ENCODE measurements at places on chromosomes 4 and X. TPM values are rescaled to one million over a fixed set of nuclear protein-coding genes. Genes with fewer than 3 reads are reported as not detected.

The UGT2A1 gene
- not detected for total RNA-seq

The MAML3 gene
- 1.1 TPM for total RNA-seq

The CDS1 gene
- total RNA-seq, result 0.22 TPM

The UGT8 gene
- not detected for total RNA-seq

The SPANXC gene
- not detected for total RNA-seq

- DNase-seq, result no peak
These were observed 232.3 kb downstream of the FRMPD4 start for GRCh38 chrX:12370497-12370986.

DNA sequence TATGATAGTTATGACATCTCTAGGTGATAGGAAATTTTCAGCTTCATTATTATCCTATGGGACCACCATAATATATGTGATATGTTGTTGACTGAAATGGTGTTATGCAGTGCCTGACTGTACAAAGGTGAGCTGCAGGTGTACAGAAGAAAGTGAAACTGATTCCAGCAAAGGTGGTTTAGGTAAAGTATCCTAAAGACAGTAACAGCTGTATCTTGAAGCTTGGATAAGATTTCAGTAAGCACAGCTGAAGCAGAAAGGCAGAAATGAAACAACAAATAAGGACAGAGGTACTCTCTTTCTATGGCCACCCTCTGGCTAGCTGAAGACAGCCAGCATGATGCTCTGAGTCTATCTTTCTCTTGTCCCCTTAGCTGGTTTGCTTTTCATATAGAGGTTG is 30.0 kb upstream of the PGK1 start:
- DNase-seq, result no peak

DNA sequence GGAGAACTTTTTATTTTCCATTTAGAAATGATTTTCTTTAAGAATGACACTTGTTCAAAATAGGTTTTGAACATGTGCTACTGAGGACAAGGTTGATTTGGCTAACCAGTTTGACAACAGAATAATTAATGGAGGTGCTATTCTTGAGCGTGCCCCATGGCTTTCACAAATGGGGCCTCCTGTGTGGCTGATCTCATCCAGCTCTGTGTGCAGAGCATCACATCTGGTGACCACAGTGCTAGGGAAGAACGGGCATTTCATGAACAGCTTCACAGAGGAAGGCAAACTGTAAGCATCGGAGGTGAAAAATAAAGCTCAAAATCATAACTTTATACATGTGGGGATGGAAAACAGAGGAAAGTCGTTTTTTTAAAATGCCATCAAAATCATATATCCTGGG is 148.6 kb downstream of the SOWAHB start:
- DNase-seq, result no peak

DNA sequence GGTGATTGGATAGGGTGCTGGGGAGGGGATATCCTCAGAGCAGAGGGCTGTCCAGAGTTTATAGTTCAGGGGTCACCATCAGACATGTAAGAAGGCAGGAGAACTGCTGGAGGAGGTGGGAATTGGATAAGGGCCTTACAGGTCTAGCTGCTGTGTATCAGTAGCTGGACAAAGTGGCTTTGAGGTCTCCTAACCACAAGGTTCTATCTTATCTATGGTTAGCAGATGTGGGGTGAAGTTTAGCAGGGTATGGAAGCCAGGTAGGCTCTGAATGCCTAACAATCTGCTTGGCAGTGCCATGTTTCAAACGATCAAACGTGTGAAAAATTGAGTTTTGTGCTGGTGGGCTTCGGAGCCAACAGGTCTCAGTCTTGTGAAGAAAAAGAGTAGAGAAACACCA is 32.1 kb upstream of the MAGEA8 start:
- no peak for DNase-seq

GRCh38 chr4:176277162-176277904 is 8.3 kb upstream of the ASB5 start:
- DNase-seq, result no peak

- no peak for DNase-seq
These were observed 296.2 kb upstream of the AMOT start for GRCh38 chrX:113136836-113137235.

- no peak for DNase-seq
These were observed 16.8 kb upstream of the THOC2 start for GRCh38 chrX:123749643-123750042.

GRCh38 chr4:35970366-35970960 is 273.9 kb downstream of the ARAP2 start:
- DNase-seq, result no peak

GRCh38 chr4:7903791-7904516 is 35.7 kb downstream of the AFAP1 start:
- DNase-seq, result no peak

DNA sequence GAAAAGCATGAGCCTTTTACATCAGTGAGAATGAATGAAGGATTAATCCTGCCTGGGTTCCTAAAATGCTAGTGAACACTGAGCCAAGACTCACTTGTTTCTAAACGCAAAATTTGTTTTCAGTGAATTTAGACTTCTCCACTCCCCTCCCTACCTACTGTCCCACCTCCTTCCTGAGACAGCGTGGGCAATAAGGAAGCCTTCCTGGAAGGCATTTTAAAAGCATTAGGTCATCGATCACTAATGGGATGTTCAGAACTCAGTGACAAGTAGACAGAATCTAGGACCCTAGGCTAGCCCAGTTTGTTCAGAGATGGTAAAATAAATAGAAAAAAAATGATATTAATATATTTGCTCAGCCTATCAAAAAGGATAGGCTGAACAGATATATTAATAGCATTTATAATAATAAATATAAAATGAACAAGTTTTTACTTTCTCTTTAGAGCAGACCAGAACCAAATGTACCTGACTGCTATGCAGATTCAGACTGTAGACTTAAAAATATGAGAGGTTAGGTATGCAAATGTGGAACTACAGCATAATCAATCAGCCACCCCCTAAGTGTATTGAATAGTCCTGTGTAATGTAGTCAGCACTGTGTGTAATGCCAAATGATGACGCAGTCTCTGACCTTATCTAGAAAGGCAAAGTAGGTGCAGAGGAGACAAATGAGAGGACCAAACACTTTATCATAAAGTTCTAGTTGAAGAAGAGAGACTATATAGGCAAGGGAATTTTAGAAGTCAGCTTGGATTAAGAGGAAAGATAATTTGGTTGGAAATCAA is 331.1 kb downstream of the GPAT3 start:
- no peak for DNase-seq

DNA sequence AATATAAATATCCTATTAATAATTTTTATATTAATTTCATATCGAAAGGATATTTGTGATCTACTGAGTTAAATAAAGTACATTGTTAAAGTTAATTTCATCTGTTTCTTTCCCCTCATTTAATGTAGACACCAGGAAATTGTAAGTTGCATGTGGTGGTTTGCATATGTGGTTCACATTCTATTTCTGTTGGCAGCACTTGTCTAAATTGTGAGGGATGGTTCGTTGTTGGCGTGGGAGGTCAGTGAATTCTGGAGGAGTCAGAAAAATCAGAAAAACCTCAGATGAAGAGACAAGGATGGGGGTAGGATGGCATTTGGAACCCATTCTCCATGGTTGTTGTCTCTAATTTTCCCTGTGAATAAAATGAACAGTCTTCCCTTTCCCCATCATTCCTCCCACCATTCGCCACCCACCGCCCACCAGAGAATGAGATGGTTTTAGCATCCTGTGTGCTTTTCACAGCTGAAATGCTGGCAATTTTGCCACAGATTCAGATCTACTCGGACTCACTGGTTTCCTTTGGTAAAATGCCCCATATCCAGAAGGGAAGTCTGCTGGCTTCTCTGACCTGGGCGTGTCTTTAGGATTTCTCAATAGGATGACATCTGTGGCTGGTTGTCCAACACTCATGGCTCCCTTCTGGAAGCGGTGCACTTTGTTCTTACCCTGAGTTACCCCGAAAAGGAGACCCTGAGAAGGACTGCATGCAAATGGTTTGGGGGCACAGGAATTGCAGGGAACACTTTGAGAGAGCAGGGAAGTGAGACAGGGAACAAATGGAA is 52.3 kb downstream of the LGI2 start:
- DNase-seq, result no peak

DNA sequence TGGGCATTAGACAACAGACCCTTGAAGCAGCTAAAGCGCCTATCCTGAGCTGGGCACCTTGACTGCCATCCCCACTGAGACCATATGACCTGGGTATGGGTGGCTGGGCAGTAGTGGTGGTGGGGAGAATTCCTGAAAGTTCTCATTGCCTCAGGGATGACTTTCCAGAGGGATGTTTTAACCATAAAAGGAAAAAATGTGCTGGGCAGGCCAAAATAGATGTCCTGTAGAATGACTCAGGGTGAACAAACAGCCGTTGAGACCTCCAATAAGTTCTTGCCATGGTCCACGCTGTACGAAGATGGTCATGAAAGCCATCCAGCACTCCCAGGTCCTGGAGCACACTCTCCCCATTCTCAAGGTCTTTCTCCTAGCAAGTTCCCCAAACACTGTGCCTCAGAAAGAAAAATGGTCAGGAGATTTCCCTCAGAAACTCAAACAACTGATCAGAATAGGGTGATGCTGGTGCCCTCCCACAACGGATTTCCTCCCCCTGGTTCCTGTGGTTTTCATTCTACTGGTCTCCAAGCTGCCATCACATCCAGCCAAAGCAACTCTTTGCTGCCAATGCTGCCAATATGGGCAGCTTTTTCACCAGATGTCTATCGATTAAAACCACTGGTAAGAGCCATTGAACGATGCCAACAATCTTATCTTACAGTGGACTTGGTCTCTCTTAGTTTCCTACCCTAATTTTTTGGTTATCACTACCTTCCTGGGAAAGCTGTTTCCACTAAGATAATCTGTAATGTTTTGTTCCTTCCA is 11.2 kb downstream of the CDKN2AIP start:
- DNase-seq, result no peak

- DNase-seq, result no peak
These were observed 6.3 kb downstream of the RUFY3 start for GRCh38 chr4:70728091-70728490.

DNA sequence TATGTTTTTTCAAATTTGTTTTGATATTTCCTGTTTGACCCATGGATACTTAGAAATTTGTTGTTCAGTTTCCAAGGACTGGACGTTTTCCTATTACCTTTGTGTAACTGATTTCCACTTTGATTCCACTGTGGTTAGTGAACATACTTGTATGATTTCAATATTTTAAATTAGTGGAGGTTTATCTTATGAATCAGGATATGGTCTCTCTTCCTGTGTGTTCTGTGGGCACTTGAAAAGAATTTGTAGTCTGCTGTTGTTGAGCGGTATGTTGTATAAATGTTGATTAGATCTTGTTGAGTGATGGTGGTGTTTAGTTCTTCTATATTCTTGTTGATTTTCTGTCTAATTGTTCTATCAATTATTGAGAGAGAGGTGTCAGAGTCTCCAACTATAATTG is 21.2 kb upstream of the LAMTOR3 start:
- no peak for DNase-seq

GRCh38 chr4:183832776-183833450 is 72.2 kb upstream of the STOX2 start:
- DNase-seq, result no peak
